ENCODE measurements at places on chromosomes 2 and 18. TPM values are rescaled to one million over a fixed set of nuclear protein-coding genes. Genes with fewer than 3 reads are reported as not detected.

GRCh38 chr18:8001711-8002301 lies 434.7 kb downstream of the PTPRM start:
- H3K4me3 ChIP-seq, result no peak overlapping the region
- peak; percentile 61 for DNase-seq
- no peaks in the 10 kb centered on the region for H3K36me3 ChIP-seq
- no peak overlapping the region for H3K27ac ChIP-seq
- no peaks in the 10 kb centered on the region for H3K4me1 ChIP-seq
- no peaks in the 10 kb centered on the region for H3K27me3 ChIP-seq

- no peaks in the 10 kb centered on the region for H3K4me1 ChIP-seq
- H3K27me3 ChIP-seq, result peaks cover 9% of the 10 kb centered on the region
- no peaks in the 10 kb centered on the region for H3K36me3 ChIP-seq
- DNase-seq, result no peak
Measured at GRCh38 chr2:96120091-96120720, 3.8 kb upstream of the ADRA2B start.

DNA sequence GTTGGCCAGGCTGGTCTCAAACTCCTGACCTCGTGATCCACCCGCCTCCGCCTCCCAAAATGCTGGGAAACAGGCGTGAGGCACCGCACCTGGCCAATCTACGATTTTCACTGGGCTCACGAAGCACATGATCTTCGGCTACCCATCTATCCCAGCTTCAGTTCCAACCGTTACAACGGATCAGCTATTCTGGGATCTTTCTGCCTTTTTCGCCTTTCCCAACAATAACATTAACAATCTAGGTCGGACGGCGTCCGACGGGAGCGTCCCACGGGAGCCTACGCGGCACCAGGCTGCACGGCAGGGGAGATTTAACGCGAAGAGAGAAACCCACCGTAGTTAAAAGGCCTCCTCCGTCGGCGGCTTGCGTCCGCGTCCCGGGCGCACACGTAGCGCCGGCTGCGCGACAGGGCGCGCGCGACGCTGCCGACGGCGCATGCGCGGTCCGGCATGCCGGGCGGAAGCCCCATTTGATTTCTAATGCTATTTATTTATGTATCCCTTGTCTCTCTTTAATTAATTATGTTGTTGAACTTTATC lies at the start of gene MSL3B:
MSL3B (minus strand) TSS at position 394 of the 540 bp plus-strand sequence.
- H3K27ac ChIP-seq, result peak within 1 kb of the TSS; percentile 71
- peaks cover 5% of the 10 kb centered on the region for H3K27me3 ChIP-seq
- peak within 1 kb of the TSS; percentile 90 for H3K4me3 ChIP-seq
- H3K4me1 ChIP-seq, result peaks cover 5% of the 10 kb centered on the region
- no peaks in the 10 kb centered on the region for H3K36me3 ChIP-seq
- DNase-seq, result peak; percentile 70

PLCD4 gene
- 3.1 TPM for total RNA-seq

Data from endothelial cell of umbilical vein (primary cell).